ENCODE measurements at places on chromosomes 3 and 15.

GRCh38 chr3:169847896-169848295 is 21.8 kb downstream of the LRRC31 start:
- DNase-seq: no peak

- DNase-seq: no peak
These were observed 16.6 kb downstream of the CRYBG3 start for GRCh38 chr3:97838393-97838792.

- no peak for DNase-seq
These were observed 38.8 kb downstream of the SATB1 start for GRCh38 chr3:18386274-18386890.

GRCh38 chr3:196501316-196502044 is 2.1 kb downstream of the RNF168 start:
- no peak for DNase-seq

DNA sequence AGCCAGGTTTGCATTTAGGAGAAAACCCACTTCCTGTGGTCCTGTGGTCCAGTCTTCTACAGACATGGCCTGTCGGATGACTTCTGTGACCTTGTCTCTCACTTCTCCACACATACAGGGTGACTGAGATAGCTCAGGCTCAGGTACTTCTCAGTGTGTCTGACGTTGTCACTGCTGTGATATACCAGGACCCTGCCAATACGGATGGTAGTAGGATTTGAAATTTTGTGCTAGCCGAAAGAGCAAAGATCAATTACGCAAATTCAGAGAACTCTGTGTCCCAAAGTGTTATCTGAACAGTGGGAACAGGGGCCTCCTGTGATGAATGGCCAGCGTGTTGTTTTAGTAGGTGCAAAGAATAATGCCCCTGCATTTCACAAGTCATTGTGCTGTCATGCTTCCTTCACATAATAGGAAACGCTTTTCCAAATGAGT is 128.9 kb downstream of the MCTP2 start:
- no peak for DNase-seq
